Kidney tubule cell (primary cell): ENCODE measurements at places on chromosomes 7 and 10.

DNA sequence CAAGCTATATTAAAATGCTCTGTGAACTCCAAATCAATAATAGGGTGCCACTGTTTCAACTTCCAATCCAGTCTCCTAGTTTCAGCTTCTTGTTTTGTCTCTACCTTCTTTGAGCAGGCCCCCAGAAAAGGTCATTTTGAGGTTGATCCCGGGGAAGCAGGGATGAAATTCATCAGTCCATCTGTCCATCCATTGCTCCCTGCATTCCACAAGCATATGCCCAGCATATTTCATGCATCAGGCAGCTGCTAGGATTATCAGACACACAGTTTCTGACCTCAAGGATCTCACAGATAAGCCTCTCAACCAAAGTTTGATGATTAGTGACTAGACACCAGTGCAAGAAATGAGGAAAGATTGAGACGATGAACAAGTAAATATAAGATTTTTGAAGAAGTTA, 186.6 kb upstream of the PDE1C start:
- DNase-seq = no peak

- no peak for DNase-seq
Observed at GRCh38 chr7:42053834-42054233, 183.2 kb downstream of the GLI3 start.

GRCh38 chr7:97015756-97016380, 8.8 kb downstream of the DLX5 start:
- no peak for DNase-seq

- peak; percentile 3 for DNase-seq
Observed at GRCh38 chr7:22173685-22174573, 183.0 kb downstream of the RAPGEF5 start.

DNA sequence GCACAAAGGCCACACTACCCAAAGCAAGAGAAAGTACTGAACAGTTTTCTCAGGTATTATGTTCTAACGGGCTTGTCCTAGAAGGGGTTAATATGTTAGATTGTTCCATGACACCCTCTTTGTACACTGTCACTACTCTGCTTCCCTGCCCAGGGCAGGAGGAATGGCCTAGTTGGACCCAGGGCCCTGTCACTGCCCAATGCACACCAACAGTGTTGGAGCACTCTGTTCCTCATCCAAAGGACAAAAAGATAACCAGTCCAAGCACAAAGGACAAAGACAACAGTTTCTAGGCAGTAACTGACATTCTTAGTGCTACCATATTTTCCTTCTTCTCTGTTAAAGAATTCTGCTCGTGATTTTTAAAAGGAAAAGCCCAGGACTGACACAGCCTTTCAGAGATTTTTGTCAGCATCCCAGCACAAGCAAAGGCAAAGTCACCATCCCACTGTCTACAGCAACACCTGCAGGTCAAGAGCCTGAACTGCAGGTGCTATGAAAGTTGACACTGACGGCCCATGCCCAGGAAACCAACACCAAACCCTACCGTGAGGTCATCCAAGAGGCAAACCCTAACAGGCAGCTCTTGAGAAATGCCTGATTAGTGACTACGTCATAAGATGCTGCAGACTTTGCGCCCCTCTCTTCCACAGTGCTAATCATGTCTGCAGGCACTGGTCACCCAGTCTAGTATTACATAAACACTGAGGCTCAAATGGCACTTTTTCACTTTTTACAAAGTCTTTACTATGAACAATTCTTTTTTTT, 13.2 kb downstream of the NUDCD3 start:
- DNase-seq = peak; percentile 89

GRCh38 chr7:16063716-16064675, 357.3 kb downstream of the CRPPA start:
- DNase-seq = no peak

GRCh38 chr10:44386546-44387052, 1.7 kb upstream of the CXCL12 start:
- peak; percentile 60 for DNase-seq

DNA sequence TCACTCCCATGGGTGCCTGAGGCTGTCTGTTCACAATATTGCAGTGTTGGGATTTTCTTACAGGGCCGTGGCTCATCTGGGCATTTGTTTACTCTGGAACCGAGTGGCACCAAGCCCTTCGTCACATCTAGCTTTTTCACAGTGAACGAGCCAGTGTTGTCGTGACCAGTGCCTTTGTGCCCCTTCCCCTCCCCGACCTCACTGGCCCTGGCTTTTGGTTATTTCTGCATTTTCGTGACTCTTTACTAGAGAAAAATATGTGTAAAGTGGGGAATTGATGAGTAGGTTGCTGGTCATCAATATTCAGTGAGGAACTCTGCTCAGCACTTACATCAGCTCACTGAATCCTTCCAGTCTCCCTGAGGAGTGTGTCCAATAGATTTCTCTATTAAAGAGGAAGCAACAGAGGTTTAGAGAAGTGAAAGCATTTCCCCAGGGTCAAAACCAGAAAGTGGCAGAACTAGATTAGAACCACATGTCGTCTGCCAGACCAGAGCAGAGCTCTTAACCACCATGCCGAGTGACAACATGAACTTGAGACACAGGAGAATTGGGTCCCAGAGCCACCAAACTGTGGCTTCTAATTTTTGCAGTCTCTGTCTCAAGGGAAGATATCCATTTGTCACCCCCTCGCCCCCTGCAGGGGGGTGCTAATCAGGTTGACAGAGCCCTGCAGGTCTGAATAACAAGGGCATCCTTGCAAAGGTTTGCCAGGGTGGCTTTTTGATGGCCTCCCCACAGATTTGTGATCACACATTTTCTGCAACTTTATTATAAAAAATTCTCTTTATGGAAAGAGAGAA, 125.3 kb downstream of the CHN2 start:
- no peak for DNase-seq
